LNCaP clone FGC (cell line): ENCODE measurements at places on chromosomes 12 and 14.

DNA sequence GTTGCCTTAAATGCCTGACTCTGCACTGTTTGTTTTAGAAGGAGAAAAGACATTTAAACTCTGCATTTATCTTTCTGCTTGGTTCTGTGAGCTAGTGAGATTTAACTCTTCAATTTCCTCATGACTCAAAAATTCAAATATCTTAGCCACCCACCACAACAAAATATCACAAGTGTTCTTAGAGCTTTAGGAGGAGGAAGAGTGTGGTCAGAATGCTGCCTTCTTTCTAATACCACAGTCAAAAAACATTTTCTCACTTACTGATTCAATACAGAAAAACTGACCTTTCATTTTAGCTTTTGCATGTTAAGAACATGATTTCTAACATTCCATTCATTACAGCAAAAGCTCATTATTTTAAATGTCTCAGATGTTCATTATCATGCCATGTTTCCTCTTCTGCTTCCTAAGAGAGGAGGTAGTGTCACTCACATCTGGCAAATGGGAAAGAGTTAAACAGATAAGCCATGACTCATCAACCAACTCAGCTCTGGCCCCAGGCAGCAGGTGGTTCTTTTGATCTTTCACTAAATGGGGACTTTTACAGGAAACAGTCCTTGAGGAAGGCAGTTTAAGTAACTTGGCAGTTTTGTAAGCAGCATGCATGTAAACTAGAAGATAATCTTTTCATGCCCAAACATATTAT lies 56.4 kb upstream of the RNU6-8 start:
- DNase-seq = no peak

GRCh38 chr12:124359671-124360581 lies 65.0 kb downstream of the RFLNA start:
- peak; percentile 99 for DNase-seq

GRCh38 chr12:780750-781379 lies 28.5 kb downstream of the WNK1 start:
- DNase-seq = no peak

GRCh38 chr14:67491741-67492507 lies 3.4 kb upstream of the TMEM229B start:
- no peak for DNase-seq

DNA sequence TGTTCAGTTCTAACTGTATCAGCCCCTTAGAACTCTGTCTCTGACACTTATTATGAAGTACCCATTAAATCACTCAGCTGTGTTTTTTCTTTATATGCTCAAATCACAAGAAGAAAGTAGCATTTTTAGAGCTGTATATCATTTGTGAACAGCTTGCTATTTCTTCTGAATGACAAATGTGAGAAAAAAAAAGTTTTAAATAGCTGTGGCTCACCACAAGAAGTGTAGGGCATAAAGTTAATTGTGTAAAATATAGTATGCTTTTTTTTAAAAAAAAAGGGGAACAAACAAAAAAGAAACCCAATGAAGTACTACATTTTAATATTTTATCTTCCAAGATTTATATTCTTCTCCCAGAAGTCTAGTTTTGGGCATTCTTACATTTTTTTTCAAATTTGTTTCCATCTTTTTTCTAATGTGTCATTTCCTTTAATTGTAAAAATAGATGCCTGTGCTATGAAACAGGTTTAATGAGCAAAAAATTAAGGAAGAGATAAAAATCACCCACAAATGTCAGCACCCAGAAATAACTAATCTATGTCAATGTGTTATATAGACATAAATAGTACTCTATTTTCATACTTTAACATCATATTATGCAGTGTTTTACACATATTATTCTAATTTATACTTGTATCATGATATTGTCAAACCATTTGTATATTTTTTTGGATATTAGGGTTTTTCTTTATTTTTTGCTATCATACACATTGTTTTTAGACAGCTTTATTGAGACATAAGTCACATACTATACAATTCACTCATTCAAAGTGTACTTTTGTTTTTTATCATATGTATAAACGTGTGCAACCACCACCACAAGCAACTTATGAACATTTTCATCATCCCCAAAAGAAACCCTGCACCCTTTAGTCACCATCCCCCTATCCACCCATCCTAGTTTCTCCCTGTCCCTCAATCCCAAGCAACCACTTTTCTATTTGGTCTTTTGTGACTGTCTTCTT lies 22.4 kb upstream of the LRRK2 start:
- no peak for DNase-seq
